ENCODE measurements at places on chromosomes 7 and 10.

DNA sequence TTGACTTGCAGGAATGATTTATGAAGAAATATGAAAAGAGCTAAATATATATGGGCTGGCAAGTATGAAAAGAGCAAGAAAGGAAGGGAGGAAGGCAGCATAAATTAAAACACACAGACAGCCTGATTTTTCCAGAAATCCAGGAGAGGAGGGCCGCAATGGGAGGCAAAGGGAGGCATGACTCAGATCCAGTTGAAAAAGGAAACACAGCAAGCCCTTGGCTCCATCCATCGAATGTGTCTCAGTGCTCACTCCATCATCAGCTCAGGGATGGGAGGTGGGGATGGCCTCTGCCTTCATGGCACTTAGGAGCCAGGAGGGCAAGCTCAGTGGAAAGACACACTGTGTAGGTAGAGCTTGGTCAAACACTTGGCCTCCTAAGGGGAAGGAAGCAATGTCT lies 75.7 kb upstream of the PDZD8 start:
- no peak for DNase-seq

DNA sequence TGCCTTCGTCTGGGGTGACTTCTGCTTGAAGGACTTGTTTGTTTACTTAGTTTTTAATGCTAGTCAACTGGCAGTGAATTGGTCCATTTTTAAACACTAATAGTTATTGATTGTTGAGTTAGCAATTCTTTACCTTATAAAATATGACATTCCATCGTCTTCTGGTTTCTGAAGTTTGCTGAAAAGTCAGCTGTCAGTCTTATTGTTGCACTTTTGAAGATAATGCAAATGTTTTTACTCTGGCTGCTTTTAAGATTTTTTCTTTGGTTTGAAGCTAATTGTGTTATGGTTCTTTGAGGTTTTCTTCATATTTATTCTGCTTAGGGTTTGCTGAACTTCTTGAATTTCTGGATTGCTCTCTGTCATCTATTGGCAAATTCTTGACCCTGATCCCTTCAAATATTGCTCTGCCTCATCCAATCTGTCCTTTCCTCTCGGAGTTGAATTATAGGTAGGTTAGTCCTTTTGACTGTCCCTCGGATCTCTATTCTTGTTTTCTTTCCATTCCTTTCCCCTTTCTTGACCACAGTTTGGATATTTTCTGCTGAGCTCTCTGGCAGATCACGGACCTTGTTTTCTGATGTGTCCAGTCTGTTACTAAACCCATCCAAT lies 24.2 kb downstream of the MGMT start:
- DNase-seq, result no peak

GRCh38 chr7:75623390-75624133 lies 115.2 kb downstream of the HIP1 start:
- no peak for DNase-seq

DNA sequence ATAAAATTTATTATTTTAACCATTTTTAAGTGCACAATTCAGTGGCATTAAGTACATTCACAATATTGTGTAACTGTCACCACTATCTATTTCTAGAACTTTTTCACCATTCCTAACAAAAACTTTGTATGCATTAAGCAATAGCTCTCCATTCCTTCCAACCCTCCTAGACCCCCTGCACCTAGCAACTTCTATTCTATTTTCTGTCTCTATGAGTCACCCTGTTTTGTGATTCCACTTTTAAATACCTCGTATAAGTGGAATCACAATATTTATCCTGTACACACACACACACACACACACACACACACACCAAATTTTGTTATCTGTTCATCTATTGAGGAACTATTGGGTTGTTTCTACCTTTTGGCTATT lies 89.2 kb downstream of the ARID5B start:
- DNase-seq, result no peak

DNA sequence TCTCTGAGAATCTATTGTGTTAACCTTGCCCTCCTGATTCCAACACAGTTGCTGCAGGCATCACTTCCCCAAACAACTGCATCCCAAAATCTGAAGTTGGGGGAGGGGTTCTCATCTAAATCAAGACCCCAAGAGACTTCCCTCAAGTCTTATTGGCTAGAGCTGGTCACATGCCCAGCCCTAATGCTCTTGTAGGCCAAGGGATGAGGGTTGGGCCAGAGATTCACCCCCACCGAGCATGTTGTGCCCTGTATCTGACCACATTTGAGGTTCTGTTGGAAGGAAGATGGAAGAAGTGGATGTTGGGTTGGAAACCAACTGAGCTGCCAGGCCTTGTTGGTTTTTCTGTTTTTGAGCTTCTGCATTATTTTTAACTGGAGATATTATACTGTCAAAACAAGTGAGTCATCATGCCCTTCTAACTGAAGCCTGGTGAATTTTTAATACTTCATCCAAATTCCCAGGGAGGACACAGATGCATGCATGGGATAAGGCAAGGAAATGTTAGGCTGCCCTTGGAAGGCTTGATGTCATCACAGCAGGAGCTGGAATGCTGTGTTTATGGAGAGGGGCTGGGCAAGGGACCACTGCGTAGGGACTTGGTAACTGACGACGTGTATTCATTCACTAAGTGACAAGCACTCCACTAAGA lies 68.6 kb upstream of the CACUL1 start:
- DNase-seq, result no peak

- DNase-seq, result no peak
Measured at GRCh38 chr10:117249493-117250093, 8.7 kb downstream of the SLC18A2 start.

DNA sequence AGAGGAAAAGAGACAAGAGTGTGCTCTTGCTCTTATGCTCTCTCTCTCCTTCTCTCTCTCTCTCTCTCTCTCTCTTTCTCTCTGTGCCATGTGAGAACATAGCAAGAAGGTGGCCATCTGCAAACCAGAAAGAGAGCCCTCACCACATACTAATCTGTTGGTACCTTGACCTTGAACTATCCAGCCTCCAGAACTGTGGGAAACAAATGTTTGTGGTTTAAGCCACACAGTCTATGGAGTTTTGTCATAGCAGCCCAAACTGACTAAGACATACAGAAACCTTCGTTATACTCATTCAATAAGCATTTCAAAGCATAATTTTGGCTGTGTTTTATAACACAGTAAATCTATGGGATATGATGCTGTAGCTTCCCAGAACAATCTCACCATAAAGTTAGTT lies 56.4 kb upstream of the PLPP4 start:
- no peak for DNase-seq

DNA sequence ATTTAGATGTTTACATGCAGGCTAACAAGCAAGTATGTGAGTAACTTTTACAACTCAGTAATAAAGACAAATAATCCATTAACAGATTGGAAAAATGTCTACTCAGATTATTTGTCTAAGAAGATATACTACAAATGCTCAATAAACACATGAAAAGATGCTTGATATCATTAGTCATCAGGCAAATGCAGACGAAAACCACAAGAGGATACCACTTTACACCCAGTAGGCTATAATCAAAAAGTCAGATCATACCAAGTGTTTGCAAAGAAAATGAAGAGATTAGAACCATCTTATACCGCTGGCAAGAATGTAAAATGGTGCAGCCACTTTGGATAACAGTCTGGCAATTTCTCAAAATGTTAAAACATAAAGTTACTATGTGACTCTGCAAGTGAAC lies 84.1 kb downstream of the MALSU1 start:
- DNase-seq, result no peak

GRCh38 chr10:122181041-122181732 lies 89.9 kb upstream of the BTBD16 start:
- no peak for DNase-seq

- no peak for DNase-seq
Measured at GRCh38 chr7:8500286-8500685, 66.9 kb downstream of the NXPH1 start.

DNA sequence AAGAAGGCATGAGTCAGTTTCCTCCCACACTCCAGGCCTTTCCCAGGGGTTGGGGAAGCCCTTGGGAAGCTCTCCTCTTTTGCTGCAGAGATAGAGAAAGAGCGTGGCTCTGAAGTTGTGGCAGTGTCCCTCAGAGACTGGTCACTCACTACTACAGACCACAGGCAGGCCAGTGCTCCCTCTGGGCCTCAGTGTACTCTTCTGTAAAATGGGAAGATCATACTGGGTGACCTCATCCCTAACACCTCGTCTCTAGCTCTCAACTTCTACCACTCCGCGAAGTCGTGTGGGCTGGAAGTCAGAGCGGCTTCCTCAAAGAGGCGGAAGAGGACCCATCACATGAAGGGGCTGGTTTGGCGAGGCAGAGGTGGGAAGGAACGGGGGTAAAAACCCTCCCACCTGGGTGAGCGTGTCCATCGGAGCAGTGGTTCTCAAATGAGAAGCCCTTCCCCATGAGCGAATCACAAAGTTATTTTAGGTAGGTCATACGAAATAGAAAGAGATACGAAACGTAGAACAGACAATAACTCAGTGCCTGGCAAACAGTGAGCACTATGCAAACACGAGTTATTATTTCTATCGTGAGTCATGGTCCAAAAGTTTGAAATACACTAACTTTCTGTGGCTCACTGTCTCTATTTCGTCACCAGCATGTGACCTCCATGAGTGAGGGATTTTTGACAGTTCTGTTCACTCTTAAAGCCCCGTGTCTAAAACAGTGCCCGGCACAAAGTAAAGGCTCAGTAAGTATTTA lies 32.7 kb downstream of the PRKAG2 start:
- no peak for DNase-seq

GRCh38 chr10:83724471-83725241 lies 414.7 kb upstream of the GHITM start:
- DNase-seq, result no peak

- DNase-seq, result no peak
Measured at GRCh38 chr7:36336390-36336789, 53.3 kb upstream of the ANLN start.

- peak; percentile 69 for DNase-seq
Measured at GRCh38 chr10:23158370-23158769, 33.7 kb upstream of the PTF1A start.

GRCh38 chr10:131274133-131274880 lies 37.2 kb downstream of the TCERG1L start:
- DNase-seq, result no peak

- DNase-seq, result no peak
Measured at GRCh38 chr7:47313564-47313963, 268.3 kb downstream of the TNS3 start.

GRCh38 chr10:5632446-5632845 lies 33.9 kb downstream of the ASB13 start:
- DNase-seq, result no peak

DNA sequence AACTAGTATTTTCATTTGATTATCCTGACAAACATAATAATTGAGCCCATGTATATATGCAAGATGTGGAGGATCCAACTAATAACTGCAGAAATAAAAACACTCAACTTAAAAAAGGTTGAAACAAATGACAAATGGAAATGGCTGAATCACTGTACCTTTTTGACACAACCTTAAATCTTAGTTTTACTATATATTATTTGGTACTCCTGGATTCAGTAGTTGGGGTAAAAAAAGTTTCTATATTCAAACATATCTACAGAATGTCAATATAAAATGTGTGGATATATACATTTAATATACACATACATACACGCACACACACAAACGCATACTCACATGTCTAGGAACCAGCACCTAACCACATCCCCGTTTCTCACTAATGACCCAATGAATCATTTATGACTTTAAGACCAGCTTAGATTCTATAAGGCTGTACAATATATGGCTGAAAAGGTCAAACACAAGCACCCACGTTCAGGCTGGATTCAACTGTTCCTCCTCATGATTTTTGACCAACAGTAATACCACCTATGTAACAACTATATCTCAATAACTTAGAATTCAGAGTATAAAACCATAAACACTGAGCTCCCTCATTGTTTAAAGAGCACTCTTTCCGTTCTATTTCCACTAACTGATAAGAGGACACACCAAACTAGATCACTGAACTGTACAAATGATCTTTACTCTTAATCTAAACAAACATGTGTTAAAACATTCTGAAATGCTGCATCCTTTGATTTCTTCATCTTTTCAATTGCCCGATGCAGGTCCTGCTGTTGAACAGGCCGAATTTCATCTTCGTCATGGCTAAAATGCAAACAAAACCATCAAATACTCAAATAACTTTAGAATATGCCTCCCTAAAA lies 63.8 kb downstream of the ATAD1 start:
- DNase-seq, result no peak

DNA sequence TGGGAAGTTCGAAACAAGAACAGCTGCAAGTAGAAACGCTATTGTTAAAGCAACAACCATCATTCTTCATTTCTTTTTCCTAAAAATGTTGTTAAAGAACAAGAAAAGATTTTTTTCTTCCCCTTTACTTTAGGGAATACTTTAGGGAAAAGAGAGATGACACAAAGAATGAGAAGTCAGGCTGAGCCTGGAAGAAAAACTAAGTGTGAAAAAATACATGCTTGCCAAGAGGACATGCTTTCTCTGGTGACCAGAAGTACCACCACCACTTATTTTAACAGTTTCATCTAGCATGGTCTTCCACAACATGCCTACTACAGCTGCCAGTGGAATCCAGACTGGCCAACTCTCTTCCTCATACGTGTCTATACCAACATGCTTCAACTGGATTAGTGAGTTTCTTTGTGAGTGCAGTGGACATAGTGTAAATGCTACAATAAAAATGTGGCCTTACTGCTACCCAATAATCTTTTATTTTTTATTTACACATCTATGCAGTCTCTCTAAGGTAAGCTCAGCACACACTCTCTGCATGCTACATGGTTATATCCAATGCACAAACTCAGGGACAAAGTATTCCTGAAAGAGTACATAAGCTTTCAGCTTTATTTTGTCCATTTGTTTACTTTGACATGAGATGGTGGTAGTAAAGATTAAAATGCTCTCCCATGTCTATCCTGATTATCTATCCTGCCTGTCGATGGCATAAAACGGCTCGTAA lies 196.2 kb downstream of the TAX1BP1 start:
- no peak for DNase-seq

DNA sequence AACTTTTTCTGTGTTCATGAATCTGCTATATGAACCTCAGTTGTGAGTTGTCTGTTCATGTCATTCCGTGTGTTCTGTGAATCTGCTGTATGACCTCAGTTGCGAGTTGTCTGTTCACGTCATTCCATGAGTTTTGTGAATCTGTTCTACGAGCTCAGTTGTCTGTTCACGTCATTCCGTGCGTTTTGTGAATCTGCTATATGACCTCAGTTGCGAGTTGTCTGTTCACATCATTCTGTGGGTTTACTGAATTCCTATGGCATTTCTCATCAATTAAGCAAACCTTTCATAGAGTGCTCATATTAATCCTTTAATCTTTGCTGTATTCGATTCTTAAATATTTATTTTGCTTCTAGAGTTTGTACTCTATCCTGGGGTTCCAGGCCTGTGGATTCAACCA lies 150.6 kb downstream of the DIP2C start:
- no peak for DNase-seq

All from renal cortex interstitium (tissue), 15 donors.